Heart right ventricle (tissue), 16 donors: ENCODE measurements at places on chromosomes 6 and 20. TPM values are rescaled to one million over a fixed set of nuclear protein-coding genes. Genes with fewer than 3 reads are reported as not detected.

DNA sequence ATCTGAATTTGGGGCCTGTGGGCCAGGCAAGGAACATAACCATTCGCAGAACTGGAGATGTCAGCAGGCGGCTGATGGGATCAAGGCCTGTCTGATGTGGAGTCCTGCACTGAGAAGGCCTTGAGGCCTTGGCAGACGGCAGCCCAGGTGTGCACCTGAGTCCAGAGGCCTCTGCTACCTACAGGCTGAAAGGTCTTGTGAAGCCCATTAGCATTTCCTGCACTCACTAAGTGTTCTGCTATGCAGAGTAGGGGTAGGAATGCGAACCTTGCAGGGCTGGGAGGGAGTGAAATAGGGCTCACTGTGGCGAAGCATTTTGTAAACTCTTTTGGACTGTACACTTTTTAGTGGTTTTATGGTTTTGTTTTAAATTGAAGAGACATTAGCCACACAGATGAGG lies 48.3 kb upstream of the RNF24 start:
- no peak for DNase-seq

DNA sequence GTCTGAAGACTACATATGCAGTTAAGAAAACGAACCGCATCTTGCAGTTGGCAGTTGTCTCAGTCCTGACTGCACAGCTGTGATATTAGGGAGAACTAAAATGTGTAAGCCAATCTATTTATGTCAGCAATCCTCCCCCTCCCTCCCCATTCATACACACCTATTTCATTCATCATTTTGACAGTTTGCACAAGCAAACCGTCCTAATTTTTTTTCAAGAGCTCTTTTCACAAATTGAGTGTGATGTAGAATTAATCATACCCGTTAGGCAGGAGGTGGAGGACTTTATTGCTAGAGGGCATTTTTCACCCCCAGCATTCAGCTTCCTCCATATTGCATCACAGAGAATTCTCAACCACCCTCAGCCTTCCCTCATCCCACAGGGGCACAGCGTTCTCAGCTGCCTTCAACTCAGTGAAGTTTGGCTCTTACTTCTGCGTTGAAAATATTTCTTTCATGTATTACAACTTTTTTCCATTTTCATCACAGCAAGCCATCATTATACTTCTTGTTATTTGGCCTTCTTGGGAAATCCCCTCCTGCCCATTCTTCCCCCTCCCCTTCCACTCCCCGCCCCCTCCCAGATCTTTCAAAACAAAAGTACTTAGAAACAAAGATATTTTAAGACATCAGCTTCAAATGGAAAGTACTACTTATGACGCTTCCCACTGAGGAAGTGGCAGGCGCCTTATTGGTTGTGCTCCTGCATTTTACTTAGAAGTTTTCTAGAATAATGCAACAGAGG lies 37.5 kb downstream of the NOX3 start:
- DNase-seq = peak; percentile 48

- no peak for DNase-seq
Measured at GRCh38 chr20:52039790-52040189, 151.8 kb downstream of the ZFP64 start.

GRCh38 chr6:68650142-68650541 lies 15.1 kb downstream of the ADGRB3 start:
- DNase-seq = no peak

DNA sequence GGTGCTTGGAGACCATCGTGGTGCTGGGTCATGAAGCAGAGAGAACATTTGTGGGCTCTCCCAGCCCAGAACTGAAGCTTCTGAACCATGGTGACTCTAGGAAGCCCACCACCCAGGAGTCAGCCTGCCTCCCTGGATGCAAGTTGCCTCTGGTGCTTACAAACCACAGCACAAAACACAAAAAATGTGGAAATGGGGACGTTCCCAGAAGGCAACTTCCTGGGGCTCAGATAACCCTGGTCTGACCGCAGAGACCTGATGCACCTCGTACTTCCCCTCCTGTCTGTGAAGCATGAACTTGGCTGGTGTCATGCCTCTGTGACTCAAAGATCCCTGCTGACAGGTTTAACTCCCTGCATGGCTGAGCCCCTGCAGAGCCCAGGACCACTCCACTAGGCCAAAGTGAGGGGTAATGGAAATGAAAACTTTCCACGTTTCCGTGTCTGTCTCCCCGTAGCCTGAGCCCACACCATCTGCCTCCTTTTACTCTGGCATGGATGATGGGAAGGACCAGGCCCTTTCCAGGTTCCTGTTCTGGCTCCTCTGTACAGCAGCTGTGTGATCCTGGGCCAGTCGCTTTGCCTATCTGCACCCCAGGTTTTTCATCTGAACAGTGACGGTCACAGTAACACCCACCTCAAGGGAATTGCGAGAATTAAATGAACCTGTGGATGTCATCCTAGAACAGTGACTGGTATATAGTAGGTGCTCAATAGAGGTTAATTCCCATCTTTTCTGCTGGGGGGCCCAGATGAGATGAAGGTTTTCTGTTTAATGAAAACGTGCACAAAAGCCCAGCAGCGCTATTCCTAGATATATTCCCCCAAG lies 57.7 kb downstream of the PPP1R16B start:
- no peak for DNase-seq

Gene MEP1A
- not detected for total RNA-seq

Gene ZC2HC1B
- total RNA-seq = not detected

Gene ARG1
- total RNA-seq = 0.44 TPM

Gene MAP7
- total RNA-seq = 2.1 TPM

- no peak for DNase-seq
Measured at GRCh38 chr6:70176842-70177550, 125.9 kb downstream of the COL9A1 start.

DNA sequence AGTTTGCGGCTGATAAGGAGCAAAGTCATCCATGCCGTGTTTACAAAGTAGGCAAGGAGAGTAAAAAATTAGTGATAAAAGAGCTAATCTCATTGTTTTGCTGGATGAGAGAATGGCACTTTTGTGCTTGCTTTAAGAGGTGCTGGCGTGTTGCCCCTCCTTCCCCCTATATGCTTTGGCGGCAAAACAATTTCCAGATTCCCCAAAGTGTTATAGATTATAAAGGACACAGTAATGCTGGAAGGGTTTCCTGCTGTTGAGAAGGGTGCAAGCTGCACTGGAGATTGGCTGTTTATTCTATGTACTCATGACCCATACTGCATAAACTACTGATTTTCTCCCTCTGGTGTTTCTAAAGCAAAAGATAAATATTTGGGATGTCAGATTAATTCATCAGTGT lies 338.9 kb upstream of the MAP3K7 start:
- DNase-seq = no peak

GRCh38 chr6:158589366-158589765 lies 29.5 kb downstream of the TMEM181 start:
- no peak for DNase-seq

Gene PLEKHG1
- 8.7 TPM for total RNA-seq

DNA sequence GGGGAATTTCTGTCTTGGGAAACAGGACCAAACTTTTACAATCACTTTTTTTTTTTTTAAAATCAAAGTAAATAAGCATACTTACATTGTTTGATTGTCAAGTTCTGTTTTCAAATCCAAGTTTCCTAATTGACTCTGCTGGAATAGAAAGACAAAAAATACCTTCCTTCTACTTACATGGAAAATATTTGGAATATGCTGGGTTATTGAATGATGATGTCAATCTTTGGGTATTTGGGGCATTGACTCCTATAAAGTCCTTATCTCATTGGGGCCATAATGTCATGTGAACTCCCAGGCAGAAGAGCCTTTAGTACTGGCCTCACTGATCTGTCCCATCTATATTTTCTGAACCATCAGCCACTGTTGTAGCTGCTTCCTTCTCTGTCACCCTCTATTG lies 122.6 kb upstream of the NOX3 start:
- no peak for DNase-seq

Gene SAMHD1
- total RNA-seq = 105 TPM

Gene TFAP2B
- total RNA-seq = not detected

DNA sequence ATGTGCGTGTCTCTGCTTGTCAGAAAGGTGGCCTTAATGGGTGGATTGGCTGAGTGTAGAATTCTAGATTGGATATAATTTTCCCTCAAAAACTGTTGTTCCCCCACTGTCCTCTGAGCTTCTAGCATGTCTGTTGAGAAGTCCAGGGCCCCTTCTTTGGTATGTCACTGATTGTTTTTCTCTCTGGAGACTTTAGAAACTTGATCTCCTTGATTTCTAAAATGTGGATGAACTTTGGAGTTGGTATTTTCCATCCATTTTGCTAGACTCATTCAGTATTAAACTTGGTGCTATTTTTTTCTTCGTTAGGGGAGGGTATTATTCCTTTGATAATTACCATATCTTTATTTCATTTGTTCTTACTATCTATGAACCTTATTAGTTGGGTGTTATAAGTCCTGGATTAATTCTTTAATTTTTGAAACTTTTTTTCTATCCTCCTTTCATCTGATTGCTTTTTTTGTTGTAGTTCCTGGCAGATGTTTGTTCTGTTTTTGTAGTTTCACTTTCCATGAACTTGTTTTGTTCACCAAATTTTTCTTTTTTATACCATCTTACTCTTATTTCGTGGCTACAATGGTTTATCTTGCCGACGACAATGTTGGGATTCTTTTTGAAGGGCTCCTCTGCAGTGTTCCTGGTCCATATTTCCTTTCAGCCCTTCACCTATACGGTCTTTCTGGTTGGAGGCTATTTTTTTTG lies 68.4 kb downstream of the ARID1B start:
- no peak for DNase-seq

DNA sequence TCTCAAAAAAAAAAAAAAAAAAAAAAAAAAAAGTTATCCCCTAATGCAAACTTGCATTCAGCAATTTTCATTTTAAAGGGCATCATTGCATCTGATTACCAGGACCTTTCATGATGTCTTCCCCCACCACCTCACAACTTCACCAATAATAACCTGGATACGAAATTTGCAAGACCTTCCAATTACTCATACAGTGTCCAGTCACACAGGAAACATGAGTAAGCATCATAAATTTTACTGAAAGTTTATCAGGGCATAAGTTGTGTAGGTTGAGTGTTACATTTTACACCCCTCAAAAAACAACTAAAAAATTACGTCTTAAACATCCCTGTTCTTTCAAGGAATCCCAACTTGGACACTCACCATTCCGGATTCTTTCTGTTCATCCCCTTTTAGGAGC lies 79.1 kb upstream of the ANKEF1 start:
- DNase-seq = no peak

Gene ASIP
- 13.5 TPM for total RNA-seq

GRCh38 chr6:31791324-31792089 lies 4.0 kb downstream of the VARS1 start:
- peak; percentile 32 for DNase-seq

Gene GJA1
- total RNA-seq = 404 TPM
